ENCODE measurements at places on chromosomes 16 and 17.

GRCh38 chr17:82839617-82840292 is at the start of gene ZNF750:
TSS of gene ZNF750 (minus strand) at chr17:82840022. CDS start at chr17:82832454, 7,568 bp downstream.
- DNase-seq = no peak

- no peak for DNase-seq
These were observed 856 bp upstream of the SCPEP1 start for GRCh38 chr17:56976941-56977608.

DNA sequence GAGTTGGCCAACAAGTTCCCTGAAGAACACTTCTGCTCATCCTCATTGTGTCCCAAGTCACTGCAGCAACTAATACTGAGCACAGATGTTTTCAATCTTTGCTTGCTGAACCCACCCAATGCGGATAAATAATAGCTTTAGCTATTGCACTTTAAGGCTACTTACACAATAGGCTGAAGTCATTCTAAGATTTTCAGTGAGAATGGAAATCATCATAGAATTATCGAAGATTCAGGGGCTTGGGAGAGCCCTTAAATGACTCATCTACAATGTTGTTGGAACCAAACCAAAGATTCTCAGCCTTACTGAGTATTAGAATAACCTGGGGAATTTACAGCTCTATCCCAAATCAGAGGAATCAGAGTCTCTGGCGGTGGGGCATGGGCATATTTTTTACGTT is 51.2 kb downstream of the SYCE1L start:
- DNase-seq = no peak

DNA sequence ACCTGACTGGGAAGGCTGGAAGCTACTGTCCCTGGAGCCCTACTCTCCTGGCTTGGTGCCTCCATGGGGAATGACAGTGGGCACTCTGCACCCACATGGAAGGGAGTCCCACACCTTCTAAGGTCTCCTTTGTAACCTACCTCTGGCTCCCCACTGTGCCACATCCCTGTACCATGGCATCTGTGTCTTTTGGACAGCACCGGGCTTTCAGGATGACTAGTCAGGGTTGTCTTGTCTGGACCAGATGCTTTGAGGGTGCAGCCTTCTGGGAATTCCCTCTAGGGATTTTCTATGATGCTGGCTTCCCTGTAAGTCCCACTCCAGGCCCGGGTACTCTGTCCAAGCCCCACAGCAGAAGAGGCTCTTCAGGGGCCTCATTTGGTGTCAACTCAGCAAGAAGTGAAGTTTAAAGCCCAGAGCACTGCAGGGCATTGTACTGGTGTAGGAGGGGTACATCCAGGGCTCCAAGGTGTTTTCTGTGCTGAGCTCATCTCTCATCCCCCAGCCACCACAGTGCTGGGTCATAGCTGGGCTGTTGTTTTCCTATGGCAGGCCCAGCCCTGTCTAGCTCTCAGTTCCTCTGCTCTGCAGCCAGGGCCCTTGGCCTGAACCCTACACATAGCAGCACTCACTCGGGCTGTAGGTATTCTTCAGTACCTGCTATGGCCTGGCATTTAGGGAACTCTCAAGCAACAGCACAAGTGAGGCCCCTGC is 255.3 kb downstream of the CPPED1 start:
- DNase-seq = no peak

GRCh38 chr16:89170346-89171215 is 967 bp upstream of the CDH15 start:
- no peak for DNase-seq

- DNase-seq = no peak
These were observed 3.4 kb upstream of the SLC38A10 start for GRCh38 chr17:81298325-81298990.

DNA sequence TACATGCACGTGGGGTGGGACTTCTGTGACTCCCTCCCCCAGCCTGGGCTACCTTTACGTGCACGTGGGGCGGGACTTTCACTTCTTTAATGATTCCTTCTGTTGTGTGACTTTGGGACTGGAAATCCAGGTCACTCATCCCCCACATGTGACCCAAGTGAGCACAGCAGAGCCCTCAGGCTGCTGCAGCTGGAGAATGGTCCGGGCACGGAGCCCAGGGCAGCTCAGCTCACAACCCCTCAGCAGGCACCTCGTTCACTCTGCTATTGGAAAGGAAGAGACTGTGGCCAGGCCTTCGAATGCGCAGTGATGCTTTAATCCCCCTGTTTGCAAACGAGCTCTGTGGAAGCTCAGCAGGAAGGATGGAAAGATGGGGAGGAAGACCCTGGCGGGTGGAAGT is 14.7 kb downstream of the DBNDD1 start:
- DNase-seq = no peak

DNA sequence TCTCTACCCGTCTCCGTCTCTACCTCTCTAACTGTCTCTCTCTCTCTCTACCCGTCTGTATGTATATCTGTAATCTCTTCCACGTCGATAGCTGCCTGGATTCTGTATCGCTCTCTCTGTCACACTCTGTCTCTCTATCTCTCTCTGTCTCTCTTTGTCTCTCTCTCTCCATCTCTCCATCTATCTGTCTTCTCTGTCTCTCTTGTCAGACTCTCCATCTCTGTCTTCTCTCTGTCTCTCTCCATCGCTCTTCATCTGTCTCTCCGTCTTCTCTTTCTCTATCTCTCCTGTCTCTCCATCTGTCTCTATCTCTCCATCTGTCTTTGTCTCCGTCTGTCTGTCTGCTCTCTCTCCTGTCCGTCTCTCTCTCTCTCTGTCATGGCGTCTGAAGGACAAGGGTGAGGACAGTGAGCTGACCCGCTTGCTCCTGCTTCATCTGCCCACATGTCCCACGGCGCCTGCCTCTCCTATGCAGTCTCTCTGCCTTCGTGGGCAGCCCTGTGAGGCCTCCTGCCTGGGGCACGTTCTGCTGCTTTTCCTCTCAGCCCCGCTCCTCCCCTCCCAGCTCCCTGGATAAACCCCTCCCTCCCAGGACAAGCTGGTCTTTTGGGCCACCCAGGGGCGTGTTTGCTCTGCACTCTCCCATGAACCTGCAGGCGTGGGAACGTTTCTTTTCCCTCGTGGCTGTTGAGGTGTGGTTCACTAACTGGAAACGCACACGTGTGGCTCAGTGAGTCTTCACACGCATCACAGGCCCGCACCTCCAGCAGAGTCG is 18.9 kb downstream of the ACSF3 start:
- no peak for DNase-seq

DNA sequence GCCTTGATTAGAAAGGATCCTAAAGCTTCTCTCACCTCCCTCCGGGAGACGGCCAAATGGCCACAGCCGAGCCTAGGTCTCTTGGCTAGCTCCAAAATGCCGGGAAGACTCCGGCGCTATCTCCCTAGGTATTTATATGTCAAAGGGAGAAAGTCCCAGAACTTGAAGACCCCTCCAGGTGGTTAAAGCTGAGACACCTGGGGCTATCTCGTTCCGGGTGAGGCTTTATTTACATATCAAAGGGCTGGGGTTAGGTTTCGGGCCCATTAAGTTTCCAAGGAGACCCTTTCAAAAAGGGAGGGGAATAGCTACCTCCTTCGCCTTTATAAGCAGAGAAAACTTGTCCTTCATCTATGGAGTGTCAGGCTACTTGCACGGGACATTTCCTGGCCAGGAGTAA is 70.9 kb upstream of the KIFC3 start:
- no peak for DNase-seq

DNA sequence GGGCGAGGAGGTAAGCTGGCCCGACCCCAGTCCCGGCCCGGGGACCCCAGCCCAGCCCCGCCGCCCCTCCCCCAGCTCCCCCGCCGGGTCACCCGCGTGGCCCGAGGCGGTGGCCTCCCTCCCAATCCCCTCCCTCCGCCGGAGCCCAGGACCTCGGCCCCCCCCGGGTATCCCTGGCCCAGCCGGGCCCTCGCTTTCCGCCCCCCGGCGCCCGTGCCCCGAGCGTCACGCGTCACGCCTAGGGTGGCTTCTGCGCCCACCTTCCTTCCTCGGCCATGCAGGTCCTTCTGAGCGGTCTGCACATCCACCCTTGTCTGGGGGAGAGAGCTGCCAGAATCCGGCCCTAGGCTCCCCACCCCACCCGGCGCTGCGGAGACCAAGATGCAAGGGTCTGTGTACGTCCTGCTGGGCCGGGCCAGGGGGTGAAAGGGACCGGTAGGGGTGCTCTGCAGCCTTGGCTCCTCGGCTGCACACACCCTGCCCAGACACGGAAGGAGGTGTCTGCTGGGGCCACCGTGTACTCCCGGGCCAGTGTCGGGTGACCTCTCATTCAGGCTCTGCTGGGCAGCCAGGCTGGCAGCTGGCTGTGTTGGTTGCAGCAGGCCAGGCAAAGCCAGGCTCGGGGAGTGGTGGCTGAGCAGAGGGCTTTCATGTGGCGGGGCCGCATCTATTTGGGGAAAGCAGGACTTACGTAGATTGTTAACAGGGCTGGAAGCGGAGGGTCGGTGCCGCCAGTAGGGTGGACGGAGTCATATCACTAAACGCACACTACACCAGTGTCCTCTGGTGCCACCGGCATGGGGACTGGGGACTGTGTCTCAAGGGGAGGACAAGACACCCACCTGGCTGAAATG is 754 bp downstream of the RAB11FIP4 start:
- no peak for DNase-seq

GRCh38 chr16:72013389-72013788 is 4.8 kb downstream of the DHODH start:
- no peak for DNase-seq

DNA sequence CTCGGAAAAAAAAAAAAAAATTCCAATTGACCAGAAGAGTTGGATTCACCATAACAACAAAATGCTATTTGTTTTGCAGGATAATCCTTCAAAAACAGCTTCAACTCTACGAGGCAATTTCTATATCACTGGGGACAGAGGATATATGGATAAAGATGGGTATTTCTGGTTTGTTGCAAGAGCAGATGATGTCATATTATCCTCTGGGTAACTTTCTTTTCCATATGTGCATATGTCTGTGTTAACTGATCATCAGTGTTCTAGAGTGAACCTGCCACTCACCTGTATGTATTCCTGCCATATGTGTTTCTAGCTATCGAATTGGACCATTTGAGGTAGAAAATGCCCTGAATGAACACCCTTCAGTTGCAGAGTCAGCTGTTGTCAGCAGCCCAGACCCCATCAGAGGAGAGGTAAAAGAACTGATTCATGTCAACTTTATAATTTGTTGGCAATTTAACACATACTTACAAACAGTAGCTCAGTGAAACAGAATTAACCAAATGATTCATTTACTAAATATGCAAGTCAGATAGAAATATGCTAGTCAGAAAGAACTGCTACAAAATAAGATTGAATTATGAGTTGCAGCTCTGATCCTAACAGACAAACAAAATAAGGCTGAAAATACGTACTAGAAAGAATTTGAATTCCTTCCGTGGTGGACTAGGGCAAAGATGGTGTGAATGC is 14.2 kb downstream of the ERI2 start:
- DNase-seq = no peak

- no peak for DNase-seq
These were observed 61.9 kb downstream of the OMG start for GRCh38 chr17:31235110-31235509.

- no peak for DNase-seq
These were observed 19.9 kb upstream of the TCF25 start for GRCh38 chr16:89853306-89853993.
